B cell (primary cell): ENCODE measurements at places on chromosomes 7 and 10.
A peak's percentile ranks its signal among the peaks of the same experiment; 100 is the strongest.

DNA sequence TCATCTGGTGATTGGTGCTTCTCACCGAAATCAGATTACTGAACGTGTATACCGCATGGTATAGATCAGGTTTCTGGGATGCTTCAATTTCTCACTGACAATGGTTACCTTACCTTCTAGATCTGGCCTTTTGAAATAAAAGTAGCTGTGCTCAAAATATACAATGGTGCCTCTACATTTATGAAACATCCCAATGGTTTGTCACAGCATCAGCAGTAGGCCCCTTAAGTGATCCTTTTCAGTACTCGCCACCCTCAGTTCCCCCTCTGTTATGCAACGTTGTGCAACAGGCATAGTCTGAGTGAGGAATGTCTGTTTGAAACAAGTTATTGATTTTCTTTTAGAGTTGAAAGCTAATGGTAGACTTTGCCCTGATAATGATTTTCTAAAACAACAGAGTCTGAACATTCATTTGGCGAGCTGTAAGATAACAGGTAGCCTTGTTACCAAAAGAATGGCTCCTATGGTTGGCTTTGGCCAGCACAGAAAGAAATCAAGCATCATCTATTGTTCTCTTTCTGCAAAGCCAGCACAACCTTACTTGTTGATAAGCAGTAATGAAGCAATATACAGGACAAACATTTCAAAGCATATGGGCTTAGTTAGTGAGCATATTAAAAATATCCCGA is 693.9 kb downstream of the PARD3 start:
- no peaks in the 10 kb centered on the region for H3K4me1 ChIP-seq
- DNase-seq: no peak
- H3K27ac ChIP-seq: no peak overlapping the region
- no peak overlapping the region for H3K4me3 ChIP-seq
- H3K27me3 ChIP-seq: no peaks in the 10 kb centered on the region

GRCh38 chr7:134356421-134356936 is 39.7 kb upstream of the SLC35B4 start:
- H3K4me3 ChIP-seq: no peak overlapping the region
- DNase-seq: no peak
- H3K4me1 ChIP-seq: no peaks in the 10 kb centered on the region
- no peak overlapping the region for H3K27ac ChIP-seq

GRCh38 chr10:82394122-82394521 is 519.1 kb downstream of the NRG3 start:
- no peak overlapping the region for H3K4me3 ChIP-seq
- H3K27me3 ChIP-seq: no peaks in the 10 kb centered on the region
- no peaks in the 10 kb centered on the region for H3K36me3 ChIP-seq
- DNase-seq: no peak
- no peaks in the 10 kb centered on the region for H3K4me1 ChIP-seq

GRCh38 chr7:104951546-104951945 is 62.5 kb upstream of the KMT2E start:
- H3K36me3 ChIP-seq: peaks cover 8% of the 10 kb centered on the region
- H3K27ac ChIP-seq: no peak overlapping the region
- no peak for DNase-seq
- H3K4me1 ChIP-seq: peaks cover 39% of the 10 kb centered on the region
- no peaks in the 10 kb centered on the region for H3K27me3 ChIP-seq

DNA sequence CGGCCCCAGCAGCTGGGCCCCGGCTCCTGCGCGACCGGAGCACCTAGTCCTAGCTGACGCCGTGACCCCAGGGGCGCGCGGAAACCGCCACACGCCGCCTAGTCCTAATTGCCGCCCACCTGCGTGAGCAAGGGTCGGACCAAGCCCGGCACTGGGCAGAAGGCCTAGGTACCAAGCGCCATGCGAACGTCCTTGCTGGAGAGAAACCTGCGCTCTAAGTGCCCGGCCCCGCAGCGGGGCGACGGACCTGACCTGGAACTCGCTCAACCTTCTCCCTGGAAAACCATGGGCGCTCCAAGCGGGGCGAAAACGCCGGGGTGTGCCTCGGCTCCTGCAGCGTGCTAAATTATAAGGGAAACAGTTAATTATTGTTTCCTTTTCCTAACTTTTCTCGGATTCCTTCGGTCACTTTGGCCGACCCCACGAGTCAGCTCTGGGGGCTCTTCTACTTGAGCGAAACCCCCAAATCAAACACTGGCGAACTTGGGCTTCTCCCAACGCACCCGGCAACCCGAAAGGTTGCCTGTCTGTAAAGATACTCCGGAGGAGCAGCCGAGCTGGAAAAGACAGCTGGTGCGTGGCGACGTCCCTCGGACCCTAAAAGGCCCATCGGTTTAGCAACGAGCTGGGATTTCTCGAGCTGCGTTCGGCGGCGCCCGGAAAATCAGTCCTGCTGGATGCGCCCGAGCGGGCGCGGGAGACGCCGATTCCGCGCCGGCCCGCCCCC is 5.3 kb upstream of the EBF3 start:
- H3K4me3 ChIP-seq: no peak overlapping the region
- no peaks in the 10 kb centered on the region for H3K36me3 ChIP-seq
- H3K27ac ChIP-seq: no peak overlapping the region

DNA sequence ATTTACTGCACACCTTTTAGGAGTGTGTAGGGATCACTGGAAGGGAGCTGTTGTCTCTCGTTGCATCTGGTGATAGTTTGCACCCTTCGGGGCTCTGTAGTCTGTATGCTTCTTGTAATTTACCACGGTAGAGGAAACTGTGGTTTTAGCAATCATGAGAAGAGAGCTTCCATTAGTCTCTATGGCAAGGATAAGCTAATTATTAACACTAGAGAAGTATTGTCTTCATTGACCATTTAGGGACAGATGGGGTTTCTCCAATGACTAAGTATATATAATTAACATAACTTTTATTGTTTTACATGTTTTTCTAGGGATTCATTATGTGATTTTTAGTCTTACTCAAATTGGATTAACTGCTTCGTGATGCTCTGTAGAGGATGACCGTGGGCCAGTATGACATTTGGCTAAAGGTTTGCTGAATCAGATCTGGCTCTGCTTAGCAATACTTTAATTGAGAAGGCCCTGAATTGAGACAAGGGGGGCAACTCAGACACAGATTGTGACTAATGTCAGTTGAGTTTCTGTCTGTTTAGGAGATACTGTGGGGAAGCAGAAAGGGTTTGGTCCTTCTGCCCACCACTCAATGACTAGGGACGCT is 8.7 kb downstream of the SLC18A2 start:
- no peak overlapping the region for H3K27ac ChIP-seq
- no peaks in the 10 kb centered on the region for H3K27me3 ChIP-seq
- no peaks in the 10 kb centered on the region for H3K36me3 ChIP-seq
- H3K4me1 ChIP-seq: no peaks in the 10 kb centered on the region

GRCh38 chr7:83005410-83005809 is 157.3 kb downstream of the PCLO start:
- no peak overlapping the region for H3K27ac ChIP-seq
- no peaks in the 10 kb centered on the region for H3K27me3 ChIP-seq
- no peak overlapping the region for H3K4me3 ChIP-seq
- H3K4me1 ChIP-seq: no peaks in the 10 kb centered on the region
- H3K36me3 ChIP-seq: no peaks in the 10 kb centered on the region
- DNase-seq: no peak

- no peak overlapping the region for H3K4me3 ChIP-seq
- no peak for DNase-seq
- H3K36me3 ChIP-seq: no peaks in the 10 kb centered on the region
- no peaks in the 10 kb centered on the region for H3K4me1 ChIP-seq
- no peaks in the 10 kb centered on the region for H3K27me3 ChIP-seq
These were observed 333.9 kb downstream of the ADRA2A start for GRCh38 chr10:111410740-111411139.

DNA sequence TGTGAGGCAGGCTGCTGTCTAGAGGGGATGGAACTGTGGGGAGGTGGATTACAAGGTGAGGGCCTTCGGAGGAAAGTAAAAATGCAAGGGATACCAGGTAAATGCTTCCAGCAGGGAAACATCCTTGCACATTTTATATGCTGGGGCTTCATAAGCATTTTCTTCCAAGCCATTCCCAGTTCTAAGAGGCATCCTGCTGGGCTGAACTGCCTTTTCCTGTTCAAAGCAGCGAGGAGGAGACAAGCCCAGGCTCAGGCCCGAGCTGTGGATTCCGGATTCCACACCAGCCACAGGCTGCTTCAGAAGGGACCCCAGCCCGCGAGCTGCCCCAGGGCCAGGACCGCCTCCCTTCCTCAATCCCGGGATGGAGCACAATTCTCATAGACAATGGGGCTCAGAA is 249.7 kb downstream of the TNS3 start:
- no peak overlapping the region for H3K4me3 ChIP-seq
- H3K36me3 ChIP-seq: no peaks in the 10 kb centered on the region
- H3K27ac ChIP-seq: no peak overlapping the region
- DNase-seq: no peak
- H3K27me3 ChIP-seq: no peaks in the 10 kb centered on the region

DNA sequence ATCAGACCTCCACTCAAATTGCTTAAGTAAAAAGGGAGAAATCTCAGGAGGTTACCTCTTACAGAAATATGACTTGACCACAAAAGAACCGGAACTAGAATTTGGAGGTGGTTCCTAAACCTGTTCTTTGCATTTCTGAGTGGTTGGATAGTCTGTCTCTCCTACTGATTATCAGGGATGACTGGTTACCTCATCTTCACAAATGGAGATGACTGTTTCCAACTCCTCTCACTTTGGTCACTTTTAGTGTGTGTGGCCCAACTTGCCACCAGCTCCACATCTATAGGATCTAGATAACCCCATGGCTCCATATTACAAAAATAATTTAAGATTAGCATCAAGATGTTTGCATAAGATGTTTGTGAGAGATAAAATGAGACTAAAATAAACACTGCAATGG is 95.5 kb downstream of the CCDC71L start:
- DNase-seq: no peak
- no peak overlapping the region for H3K4me3 ChIP-seq

DNA sequence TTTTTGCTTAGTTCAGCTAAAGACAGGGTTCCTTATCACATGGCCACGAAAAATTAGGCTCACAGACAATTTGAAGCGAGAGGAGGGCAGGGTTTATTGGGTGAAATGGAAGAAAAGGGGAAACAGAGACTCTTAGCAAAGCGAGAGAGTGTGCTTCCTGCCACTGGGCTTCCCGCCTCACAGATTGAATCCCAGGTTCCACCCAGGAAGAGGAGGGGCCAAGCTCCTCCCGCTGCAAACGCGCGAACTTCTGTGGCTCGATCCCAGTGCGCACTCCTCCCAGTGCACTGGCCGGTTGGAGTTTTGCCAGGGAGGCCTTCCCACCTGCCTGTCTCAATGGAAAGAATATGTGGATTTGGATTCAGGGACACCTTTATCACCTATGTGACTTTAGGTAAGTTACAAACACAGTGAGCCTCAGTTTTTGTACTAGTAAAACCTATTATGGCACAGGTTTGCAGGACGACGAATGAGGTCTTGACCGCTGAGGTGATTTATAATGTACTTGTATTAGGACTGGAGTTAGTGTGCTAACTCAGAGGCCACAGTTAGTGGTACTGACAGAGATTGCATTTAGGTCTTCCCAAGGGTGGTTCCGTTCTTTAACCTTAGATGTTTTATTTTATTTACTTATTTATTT is 48.5 kb upstream of the SP8 start:
- no peaks in the 10 kb centered on the region for H3K36me3 ChIP-seq
- H3K4me3 ChIP-seq: no peak overlapping the region
- no peak for DNase-seq
- no peaks in the 10 kb centered on the region for H3K4me1 ChIP-seq
- H3K27me3 ChIP-seq: no peaks in the 10 kb centered on the region

GRCh38 chr10:73493781-73494180 is 2.0 kb downstream of the PPP3CB start:
- peaks cover 3% of the 10 kb centered on the region for H3K36me3 ChIP-seq
- H3K4me3 ChIP-seq: no peak overlapping the region
- DNase-seq: no peak
- H3K27ac ChIP-seq: peak overlapping the region; percentile 93

- peaks cover 36% of the 10 kb centered on the region for H3K4me1 ChIP-seq
- H3K4me3 ChIP-seq: no peak overlapping the region
- no peaks in the 10 kb centered on the region for H3K36me3 ChIP-seq
- no peaks in the 10 kb centered on the region for H3K27me3 ChIP-seq
- DNase-seq: peak; percentile 54
These were observed 14.7 kb downstream of the CALCR start for GRCh38 chr7:93559639-93560491.

GRCh38 chr7:117796889-117797288 is 76.4 kb downstream of the CTTNBP2 start:
- H3K4me1 ChIP-seq: no peaks in the 10 kb centered on the region
- DNase-seq: no peak
- H3K27me3 ChIP-seq: no peaks in the 10 kb centered on the region
- H3K4me3 ChIP-seq: no peak overlapping the region
- no peaks in the 10 kb centered on the region for H3K36me3 ChIP-seq
- no peak overlapping the region for H3K27ac ChIP-seq

- DNase-seq: peak; percentile 56
- peaks cover 65% of the 10 kb centered on the region for H3K4me1 ChIP-seq
- peak overlapping the region; percentile 68 for H3K27ac ChIP-seq
- no peaks in the 10 kb centered on the region for H3K27me3 ChIP-seq
These were observed 106.4 kb upstream of the GJD4 start for GRCh38 chr10:35498693-35499092.

GRCh38 chr10:27743012-27743876 is 2.4 kb downstream of the MKX start:
- H3K4me3 ChIP-seq: peak overlapping the region; percentile 35
- DNase-seq: peak; percentile 40
- no peaks in the 10 kb centered on the region for H3K36me3 ChIP-seq
- peaks cover 39% of the 10 kb centered on the region for H3K4me1 ChIP-seq
- H3K27me3 ChIP-seq: peaks cover 69% of the 10 kb centered on the region

DNA sequence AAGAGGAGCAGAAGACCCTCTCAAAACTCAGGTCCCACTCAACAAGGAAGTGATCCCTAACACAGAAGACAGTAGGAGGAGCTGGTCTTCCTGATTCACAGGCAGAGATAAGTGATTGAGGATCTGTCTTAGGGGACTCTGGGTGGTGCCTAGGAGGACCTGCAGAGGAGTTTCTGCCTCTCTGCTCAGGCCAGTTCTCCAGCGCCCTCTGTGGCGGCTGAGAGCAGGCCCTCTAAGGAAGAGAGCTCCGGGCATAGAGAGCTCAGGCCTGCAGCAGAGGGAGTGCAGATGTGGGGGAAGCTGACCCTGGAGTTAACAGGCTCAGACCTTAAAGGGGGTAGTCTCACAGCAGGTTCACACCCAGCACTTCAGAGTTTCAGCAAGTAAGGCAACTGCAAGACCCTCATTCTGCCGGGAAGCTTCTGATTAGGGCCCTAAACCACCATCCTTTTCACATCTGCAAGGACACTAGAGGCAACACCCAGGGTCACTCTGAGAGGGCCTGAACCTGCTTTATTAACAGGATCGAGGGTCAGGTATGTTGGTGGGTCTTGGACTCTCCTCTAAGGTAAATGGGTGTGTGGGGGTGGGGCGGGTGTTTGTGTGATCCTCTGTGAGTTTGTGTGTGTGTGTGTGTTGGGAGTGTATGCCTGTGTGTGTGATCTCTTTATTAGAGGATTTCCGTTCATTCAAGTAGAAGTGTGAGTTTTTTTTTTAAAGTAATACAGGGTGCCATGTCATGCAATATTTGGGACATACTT is 57.6 kb upstream of the TARP start:
- no peak overlapping the region for H3K4me3 ChIP-seq
- H3K36me3 ChIP-seq: no peaks in the 10 kb centered on the region
- no peak for DNase-seq

GRCh38 chr7:44489955-44490350 is 505 bp downstream of the NUDCD3 start:
- peak overlapping the region; percentile 94 for H3K27ac ChIP-seq
- peaks cover 6% of the 10 kb centered on the region for H3K27me3 ChIP-seq
- H3K36me3 ChIP-seq: no peaks in the 10 kb centered on the region
- peaks cover 33% of the 10 kb centered on the region for H3K4me1 ChIP-seq
